Esophagus squamous epithelium (tissue), 5 donors: ENCODE measurements at places on chromosomes 6 and 20.

DNA sequence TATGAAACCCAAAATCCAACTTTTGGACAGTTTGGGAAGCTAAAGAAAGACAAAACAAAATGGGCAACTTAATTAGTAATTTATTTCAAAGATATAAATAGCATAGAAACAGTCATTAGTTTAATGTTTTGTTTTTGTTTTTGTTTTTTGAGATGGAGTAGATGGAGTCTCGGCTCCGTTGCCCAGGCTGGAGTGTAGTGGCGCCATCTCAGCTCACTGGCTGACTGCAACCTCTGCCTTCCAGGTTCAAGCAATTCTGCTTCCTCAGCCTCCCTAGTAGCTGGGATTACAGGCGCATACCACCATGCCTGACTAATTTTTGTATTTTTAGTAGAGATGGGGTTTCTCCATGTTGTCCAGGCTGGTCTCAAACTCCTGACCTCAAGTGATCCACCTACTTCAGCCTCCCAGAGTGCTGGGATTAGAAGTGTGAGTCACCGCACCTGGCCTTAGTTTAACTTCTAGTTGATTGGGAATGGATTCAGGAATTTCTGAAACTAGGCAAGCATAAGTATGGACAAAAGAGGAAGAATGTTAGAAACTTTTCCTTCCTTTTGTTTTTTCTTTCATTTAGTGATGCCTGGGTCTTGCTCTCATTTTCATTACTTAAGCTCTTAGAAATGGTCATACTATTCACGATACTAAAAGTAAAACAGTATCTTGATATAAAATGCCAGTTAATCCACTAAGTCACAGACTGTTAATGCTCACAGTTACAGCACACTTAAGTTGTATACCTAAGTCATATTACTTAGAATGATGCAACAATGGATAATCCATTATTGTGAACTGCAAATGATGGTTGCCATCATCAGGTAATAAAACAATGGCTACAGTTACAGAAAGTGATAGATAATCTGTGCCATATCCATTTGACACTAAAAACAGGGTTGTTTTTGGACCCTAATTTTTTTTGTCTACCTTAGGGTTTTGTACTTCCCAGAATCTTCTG, 8.2 kb downstream of the SENP6 start:
- H3K4me1 ChIP-seq: peaks cover 98% of the 10 kb centered on the region
- H3K4me3 ChIP-seq: no peak overlapping the region
- no peak for DNase-seq
- no peaks in the 10 kb centered on the region for H3K36me3 ChIP-seq
- H3K27ac ChIP-seq: no peak overlapping the region
- no peaks in the 10 kb centered on the region for H3K27me3 ChIP-seq

GRCh38 chr6:55578537-55579363, at the start of gene HMGCLL1:
Gene HMGCLL1 (minus strand): TSS chr6:55579192. CDS start chr6:55579055, 137 bp downstream.
- no peak for DNase-seq
- H3K36me3 ChIP-seq: no peaks in the 10 kb centered on the region
- peak within 1 kb of the TSS; percentile 32 for H3K4me3 ChIP-seq
- H3K27ac ChIP-seq: peak within 1 kb of the TSS; percentile 53
- no peaks in the 10 kb centered on the region for H3K4me1 ChIP-seq

DNA sequence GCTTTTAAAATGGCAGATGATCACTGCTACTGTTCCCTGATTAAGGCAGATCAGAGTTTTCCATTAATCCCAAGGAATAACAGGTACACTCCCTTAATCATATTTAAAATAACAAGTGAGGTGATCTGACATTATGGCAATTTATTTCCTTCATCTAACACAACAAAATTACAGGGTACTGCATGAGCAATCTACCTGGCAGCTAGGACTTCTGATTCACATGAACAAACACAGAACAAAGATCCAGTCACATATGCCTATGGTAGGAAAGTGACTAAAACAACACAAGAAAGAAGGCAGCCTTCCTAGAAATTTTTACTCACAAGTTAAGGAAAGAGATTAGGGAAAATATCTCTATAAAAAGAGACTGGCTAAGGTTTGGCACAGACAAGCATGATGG, 33.2 kb downstream of the MAP7 start:
- H3K4me1 ChIP-seq: no peaks in the 10 kb centered on the region
- no peak overlapping the region for H3K27ac ChIP-seq
- DNase-seq: no peak
- H3K27me3 ChIP-seq: no peaks in the 10 kb centered on the region

- H3K4me3 ChIP-seq: no peak overlapping the region
- no peak for DNase-seq
- no peaks in the 10 kb centered on the region for H3K36me3 ChIP-seq
- no peaks in the 10 kb centered on the region for H3K27me3 ChIP-seq
- no peak overlapping the region for H3K27ac ChIP-seq
Observed at GRCh38 chr6:126066053-126067048, 80.0 kb downstream of the TRMT11 start.

DNA sequence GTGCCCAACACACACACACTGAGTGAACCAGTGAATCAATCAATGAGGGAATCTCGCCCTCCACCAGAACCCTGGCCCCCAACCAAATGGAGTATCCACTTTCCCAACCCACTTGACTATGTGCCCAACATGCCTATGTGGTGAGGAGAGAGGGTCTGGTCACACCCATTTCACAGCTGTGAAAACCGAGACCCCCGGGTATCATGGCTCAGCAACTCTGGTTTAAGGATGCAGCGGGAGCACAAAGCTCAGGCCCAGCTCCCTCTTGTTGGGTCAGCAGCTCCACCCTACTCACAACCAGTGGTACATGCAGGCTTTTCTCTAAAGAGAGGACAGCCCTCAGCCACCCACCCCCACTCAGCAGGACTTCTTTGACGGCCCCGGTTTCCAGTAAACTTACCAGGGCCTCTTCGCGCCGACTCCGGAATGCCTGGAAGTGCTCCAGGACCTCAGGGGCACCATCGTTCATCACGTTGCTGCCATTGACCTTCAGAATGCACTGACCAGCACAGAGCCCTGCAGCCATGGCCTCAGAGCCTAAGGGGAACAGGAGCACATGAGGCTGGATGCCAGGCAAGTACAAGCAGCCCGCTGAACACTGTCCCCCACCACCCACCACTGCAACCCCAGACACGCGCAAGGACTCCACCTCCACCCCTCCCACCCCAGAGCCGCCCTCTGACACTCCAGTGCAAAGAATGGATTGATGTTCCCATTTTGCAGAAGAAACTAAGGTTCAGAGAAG, 174.7 kb downstream of the PREX1 start:
- peaks cover 12% of the 10 kb centered on the region for H3K4me1 ChIP-seq
- no peak overlapping the region for H3K4me3 ChIP-seq
- no peak overlapping the region for H3K27ac ChIP-seq
- no peak for DNase-seq
- H3K27me3 ChIP-seq: no peaks in the 10 kb centered on the region

DNA sequence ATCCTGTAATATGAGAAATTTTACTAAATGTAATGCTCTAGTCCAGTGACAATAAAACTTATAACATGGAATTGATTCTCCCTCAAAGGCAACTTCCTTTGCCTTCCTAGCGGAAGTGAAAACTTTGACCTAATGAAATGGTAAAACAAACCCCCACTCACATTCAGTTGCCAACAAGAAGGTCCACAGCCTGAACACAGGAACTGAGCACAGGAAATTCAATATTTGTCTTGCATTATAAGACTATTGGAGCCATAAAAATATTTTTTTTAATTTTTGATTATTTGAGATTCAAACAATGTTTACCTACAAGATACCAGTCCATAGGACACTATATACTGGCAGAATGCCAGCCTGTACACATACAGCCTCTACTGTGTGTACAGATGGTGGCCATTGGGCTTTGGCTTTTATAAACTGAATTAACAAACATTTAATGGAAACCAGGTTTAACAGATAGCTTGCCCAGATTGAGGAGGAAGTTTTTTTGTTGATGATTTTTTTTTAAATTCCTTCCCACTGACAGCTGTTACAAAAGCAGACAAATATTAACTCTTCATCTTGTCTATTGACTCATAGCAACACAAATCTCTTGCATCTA, 481.5 kb upstream of the JAG1 start:
- no peaks in the 10 kb centered on the region for H3K4me1 ChIP-seq
- no peak for DNase-seq
- no peak overlapping the region for H3K27ac ChIP-seq
- no peaks in the 10 kb centered on the region for H3K27me3 ChIP-seq
- no peaks in the 10 kb centered on the region for H3K36me3 ChIP-seq

DNA sequence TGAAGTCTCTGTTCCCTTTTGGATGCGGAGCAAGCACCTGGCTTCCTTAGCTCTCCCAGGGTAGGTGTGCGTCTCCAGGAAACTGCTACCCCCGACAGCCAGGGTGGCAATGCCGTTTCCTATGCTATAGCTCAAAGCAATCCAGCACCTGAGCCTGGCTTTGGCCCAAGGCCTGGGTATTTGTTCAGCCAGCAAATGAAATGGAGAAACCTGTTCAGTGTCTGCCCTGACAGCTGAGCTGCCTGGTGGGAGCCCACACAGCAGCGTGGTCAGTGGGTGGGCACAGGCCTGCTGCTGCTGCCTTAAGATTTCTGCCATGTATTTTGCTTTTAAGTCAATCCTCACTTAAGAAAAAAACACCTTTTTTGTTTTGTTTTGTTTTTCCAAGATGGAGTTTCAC, 13.7 kb downstream of the SPATA2 start:
- H3K4me3 ChIP-seq: no peak overlapping the region
- H3K27ac ChIP-seq: no peak overlapping the region
- peaks cover 8% of the 10 kb centered on the region for H3K36me3 ChIP-seq
- H3K27me3 ChIP-seq: no peaks in the 10 kb centered on the region

GRCh38 chr6:1136827-1137226, 175.1 kb upstream of the FOXQ1 start:
- no peak for DNase-seq
- peak overlapping the region; percentile 64 for H3K27ac ChIP-seq
- H3K27me3 ChIP-seq: no peaks in the 10 kb centered on the region
- H3K4me1 ChIP-seq: peaks cover 15% of the 10 kb centered on the region

GRCh38 chr6:134195164-134195906, 122.6 kb downstream of the SGK1 start:
- H3K27ac ChIP-seq: no peak overlapping the region
- H3K27me3 ChIP-seq: no peaks in the 10 kb centered on the region
- no peak for DNase-seq
- no peaks in the 10 kb centered on the region for H3K4me1 ChIP-seq

GRCh38 chr6:14655201-14656061, 537.9 kb downstream of the CD83 start:
- no peaks in the 10 kb centered on the region for H3K36me3 ChIP-seq
- no peak overlapping the region for H3K27ac ChIP-seq
- no peaks in the 10 kb centered on the region for H3K27me3 ChIP-seq
- H3K4me1 ChIP-seq: peaks cover 21% of the 10 kb centered on the region
- H3K4me3 ChIP-seq: no peak overlapping the region

GRCh38 chr6:44663860-44664634, 276.5 kb downstream of the CDC5L start:
- H3K36me3 ChIP-seq: no peaks in the 10 kb centered on the region
- H3K4me1 ChIP-seq: no peaks in the 10 kb centered on the region
- no peak overlapping the region for H3K4me3 ChIP-seq
- DNase-seq: no peak
- no peaks in the 10 kb centered on the region for H3K27me3 ChIP-seq
- no peak overlapping the region for H3K27ac ChIP-seq

DNA sequence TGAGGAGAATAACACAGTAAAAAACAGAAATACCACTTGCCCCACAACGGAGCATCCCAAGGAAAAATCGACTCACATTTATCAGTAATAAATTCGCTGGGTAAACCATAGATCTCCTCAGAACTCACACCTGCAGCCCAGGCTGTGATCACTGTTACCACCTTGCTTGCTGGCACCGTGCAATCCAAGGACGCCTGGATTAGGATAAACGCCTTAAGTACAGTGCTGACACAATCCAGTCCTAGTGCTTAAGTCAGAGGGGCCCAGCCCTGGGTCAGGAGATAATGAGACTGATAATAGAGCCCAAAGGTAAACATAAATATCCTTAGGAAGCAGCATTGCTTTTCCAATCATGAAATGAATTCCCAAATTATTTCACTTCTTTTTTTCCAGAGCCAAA, 62.5 kb downstream of the EPB41L2 start:
- DNase-seq: no peak
- H3K27me3 ChIP-seq: no peaks in the 10 kb centered on the region
- H3K27ac ChIP-seq: no peak overlapping the region

GRCh38 chr6:53287336-53288225, 61.2 kb downstream of the ELOVL5 start:
- H3K4me1 ChIP-seq: no peaks in the 10 kb centered on the region
- H3K27ac ChIP-seq: no peak overlapping the region
- H3K4me3 ChIP-seq: no peak overlapping the region
- no peak for DNase-seq
- peaks cover 24% of the 10 kb centered on the region for H3K36me3 ChIP-seq

GRCh38 chr20:21272279-21272678, 30.9 kb upstream of the XRN2 start:
- no peak for DNase-seq
- H3K36me3 ChIP-seq: no peaks in the 10 kb centered on the region
- no peak overlapping the region for H3K27ac ChIP-seq
- H3K4me3 ChIP-seq: no peak overlapping the region

- H3K4me3 ChIP-seq: no peak overlapping the region
- H3K27ac ChIP-seq: no peak overlapping the region
- peaks cover 7% of the 10 kb centered on the region for H3K36me3 ChIP-seq
- no peaks in the 10 kb centered on the region for H3K4me1 ChIP-seq
Observed at GRCh38 chr20:3667434-3668037, 4.3 kb upstream of the GFRA4 start.

GRCh38 chr20:47348539-47349142, 7.9 kb downstream of the ZMYND8 start:
- H3K27ac ChIP-seq: peak overlapping the region; percentile 97
- no peaks in the 10 kb centered on the region for H3K27me3 ChIP-seq
- H3K4me1 ChIP-seq: peaks cover 37% of the 10 kb centered on the region
- no peak for DNase-seq
- peaks cover 47% of the 10 kb centered on the region for H3K36me3 ChIP-seq
- H3K4me3 ChIP-seq: no peak overlapping the region

DNA sequence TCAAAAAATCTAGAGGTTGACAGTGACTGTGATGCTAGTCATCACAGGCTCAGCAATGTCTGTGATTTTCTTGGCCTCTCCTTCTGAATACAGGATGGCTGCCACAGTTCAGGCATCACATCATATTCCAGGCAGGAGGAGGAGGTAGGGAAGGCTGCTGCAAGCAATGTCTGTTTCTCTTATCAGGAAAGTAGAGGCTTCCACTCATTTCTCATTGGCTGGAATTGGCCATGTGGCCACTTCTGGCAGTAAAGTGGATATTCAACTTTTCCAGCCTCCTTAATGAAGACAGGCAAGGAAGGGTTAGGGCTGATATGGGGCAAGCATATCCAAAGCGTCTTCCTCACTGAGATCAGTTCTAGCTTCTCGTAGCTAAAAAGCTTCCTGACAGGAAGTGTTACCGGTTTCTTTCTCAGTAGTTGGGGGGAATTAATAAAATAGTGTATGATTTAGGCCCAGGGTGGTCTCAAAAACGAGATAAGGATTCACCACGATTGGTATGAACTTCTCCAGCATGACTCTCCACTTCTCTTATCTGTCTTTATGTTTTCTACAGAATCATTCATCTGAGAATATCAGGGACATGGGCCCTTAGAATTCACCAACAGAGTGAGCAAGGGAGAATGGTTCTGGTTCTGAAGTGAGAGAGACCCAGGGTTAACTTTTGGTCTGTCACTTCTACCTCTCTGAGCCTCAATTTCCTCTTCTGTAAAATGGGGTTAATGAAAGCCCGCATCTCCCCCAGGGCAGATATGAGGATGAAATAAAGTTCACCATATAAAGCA, 32.7 kb upstream of the PSMF1 start:
- no peak overlapping the region for H3K27ac ChIP-seq
- no peak for DNase-seq
- H3K27me3 ChIP-seq: no peaks in the 10 kb centered on the region
- no peaks in the 10 kb centered on the region for H3K4me1 ChIP-seq
- H3K36me3 ChIP-seq: no peaks in the 10 kb centered on the region
- no peak overlapping the region for H3K4me3 ChIP-seq
